GM03348 (cell line): ENCODE measurements at places on chromosomes 5 and 9.

GRCh38 chr5:147406636-147407035, 103.2 kb downstream of the DPYSL3 start:
- peak; percentile 37 for DNase-seq

GRCh38 chr5:136276087-136276486, 83.1 kb upstream of the SMIM32 start:
- DNase-seq: no peak

DNA sequence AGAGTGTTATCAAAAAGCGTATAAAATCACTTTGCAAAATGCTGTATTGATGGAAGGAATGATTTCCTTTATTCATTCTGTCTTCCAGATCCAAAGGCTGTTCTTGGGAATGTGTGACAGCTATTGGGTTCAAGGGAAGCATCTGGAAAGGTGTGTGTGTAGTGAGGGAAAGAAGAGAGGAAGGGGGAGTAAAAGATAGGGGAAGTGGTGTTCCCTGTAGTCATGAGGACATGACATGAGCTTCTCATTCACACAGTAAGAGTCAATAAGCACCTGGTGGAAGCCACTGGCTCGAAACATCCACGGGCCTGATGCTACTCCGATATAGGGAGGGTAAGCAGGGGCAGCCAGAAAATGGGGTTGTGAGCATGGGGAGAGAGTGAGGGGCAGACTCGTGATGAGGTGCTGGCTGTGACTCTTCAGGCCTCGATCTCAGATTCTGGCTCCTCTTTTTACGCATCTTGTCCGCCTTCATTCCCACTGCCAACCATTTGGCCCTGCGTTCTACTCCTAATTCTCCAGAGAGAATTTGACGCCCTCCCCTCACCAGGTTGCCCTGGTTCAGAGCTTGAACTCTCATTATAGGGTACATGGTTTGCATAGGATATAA, 29.1 kb upstream of the HSPA9 start:
- DNase-seq: no peak

DNA sequence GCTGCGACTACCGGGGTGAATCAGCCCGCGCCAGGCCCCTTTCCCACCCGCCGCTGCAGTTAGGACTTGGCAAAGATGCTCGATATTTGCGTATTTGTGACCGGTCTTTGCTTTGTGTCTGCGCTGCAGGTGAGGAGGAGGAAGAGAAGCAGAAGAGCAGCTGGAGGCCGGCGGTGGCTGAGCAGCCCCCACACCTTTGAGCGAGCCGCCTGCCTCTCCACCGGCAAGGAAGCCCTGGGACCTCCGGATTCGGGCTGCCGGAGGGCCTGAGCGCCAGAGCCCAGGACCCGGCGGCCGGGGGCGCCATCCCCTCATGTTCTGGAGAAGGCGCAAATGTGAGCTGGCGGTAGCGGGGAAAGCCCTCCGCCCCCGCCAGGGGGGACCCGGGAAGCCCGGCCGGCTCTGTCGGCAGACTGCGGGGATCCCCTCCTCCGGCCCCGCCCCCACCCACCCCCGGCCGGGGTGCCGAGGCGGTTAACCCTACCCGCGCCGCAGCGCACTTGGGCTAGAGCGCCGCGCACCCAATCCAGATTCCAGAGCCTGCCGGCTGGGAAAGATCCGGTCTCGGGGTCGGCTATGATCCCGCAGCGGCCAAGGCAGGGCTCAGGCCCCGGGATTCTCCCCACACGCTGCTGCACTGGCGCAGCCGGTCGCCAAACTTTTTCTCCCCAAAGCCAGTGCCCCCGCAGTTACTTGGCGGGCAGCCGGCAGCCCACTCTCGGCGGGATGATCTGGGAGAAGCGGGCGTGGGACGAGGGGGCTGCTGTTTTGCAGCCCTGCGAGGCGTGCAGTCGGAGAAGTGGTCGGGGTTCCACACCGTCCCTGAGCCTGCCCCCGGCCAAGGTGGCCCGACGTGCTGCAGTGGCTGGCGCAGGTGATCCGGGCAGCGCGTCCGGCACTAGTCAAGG, 800 bp upstream of the KCNN2 start:
- peak; percentile 3 for DNase-seq

GRCh38 chr5:34533582-34534522, 122.3 kb upstream of the RAI14 start:
- peak; percentile 62 for DNase-seq

GRCh38 chr9:87878989-87879511, 3.6 kb upstream of the SPATA31E1 start:
- DNase-seq: peak; percentile 69

- no peak for DNase-seq
Observed at GRCh38 chr5:67021521-67021920, 175.1 kb downstream of the CD180 start.

DNA sequence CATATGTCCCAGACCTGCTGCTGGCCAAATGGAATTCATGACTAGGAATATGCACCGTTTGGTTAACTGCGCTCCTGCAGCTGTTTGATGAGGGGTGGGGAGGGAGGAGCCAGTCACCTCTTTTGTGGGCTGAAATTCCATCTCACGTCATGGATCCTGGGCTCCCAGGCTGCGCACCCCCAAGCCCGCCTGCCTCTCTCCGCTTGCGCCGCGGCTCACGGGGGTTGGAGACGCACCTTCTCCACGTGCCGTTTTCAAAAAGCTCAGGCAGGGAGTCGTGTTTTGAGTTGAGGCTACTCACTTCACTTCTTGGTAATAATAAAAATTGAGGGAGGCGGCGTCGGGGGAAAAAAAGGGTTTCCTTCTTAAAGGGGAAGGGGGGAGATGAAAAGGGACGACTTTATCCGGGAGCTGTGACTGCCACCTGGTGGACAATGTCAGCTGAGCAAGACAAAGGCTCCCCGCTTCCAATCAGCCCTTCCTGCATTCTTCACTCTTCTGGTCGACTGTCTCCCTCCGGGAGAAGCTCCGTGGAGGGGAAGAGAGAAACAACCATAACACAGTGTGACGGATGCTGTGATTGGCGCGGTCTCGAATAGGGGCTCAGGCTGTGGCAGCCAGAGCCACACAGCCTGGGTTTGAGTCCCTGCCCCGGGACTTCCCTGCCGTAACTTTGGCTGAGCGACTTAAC, 15.9 kb upstream of the C5orf47 start:
- peak; percentile 93 for DNase-seq

GRCh38 chr5:54902791-54903473, 82.5 kb downstream of the ESM1 start:
- peak; percentile 37 for DNase-seq

- DNase-seq: no peak
Observed at GRCh38 chr5:152147286-152147685, 222.6 kb upstream of the GLRA1 start.

- peak; percentile 23 for DNase-seq
Observed at GRCh38 chr5:125367702-125368101, 621.3 kb upstream of the ZNF608 start.

DNA sequence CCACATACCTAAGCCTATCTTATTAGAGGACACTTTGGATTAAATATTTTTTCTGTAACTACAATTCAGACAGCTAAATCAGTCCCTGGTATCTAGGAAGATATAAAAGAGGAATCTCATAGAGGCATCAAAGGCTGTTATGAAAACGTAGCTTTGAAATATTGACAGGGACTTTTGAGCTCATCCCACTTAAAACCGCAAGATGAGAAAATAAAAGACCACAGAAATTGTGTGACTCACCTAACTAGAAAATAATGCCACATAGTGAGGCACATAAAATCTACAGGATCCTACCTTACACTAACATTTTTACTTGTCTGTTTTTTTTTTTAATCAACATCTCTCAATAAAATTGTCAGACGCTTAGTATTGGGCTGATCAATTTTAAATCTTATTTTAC, 686.5 kb upstream of the COX7C start:
- DNase-seq: no peak

- no peak for DNase-seq
Observed at GRCh38 chr9:116032683-116033440, 120.7 kb upstream of the PAPPA start.

- DNase-seq: no peak
Observed at GRCh38 chr5:51599587-51599986, 216.3 kb downstream of the ISL1 start.

DNA sequence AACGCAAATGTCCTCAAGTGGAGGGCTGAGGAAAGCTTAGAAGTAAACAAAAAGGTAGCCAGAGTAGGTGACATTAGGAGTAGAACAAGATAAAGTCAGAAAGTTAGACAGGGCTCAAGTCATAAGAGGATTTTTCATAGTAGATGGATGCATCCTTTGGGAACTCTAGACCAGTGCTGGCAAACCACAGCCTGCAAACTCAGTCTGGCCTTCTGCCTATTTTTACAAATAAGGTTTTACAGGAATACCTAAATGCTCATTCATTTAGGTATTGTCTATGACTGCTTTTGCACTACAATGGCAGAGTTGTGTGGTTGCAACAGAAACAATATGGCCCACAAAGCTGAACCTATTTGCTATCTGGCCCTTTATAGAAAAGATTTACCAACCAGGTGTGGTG, 116.0 kb upstream of the HMHB1 start:
- DNase-seq: no peak

- DNase-seq: no peak
Observed at GRCh38 chr5:59445741-59446140, 447.8 kb downstream of the PDE4D start.

- no peak for DNase-seq
Observed at GRCh38 chr5:148556835-148557234, 97.5 kb downstream of the HTR4 start.

GRCh38 chr5:181059297-181060230, 19.5 kb downstream of the BTNL9 start:
- DNase-seq: no peak

DNA sequence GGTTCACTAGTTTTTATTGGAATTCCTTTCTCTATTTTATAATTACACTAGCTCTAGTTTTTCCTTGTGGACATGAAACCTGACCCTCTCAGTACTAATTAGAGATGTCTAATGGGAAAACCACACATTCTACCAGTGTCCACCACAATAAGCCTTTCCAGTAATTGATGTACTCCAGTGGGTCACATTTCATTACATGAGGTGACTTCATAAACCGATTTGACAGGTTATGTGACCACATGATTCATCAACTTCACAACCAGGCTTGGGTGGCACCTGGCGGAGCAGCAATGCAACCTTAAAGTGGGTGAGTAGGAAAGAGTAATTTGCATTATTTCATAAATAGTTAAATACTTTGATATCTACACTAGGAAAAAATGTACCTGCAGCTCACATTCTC, 284.2 kb upstream of the ADAMTS16 start:
- no peak for DNase-seq

- no peak for DNase-seq
Observed at GRCh38 chr9:121758693-121759092, 107.3 kb downstream of the DAB2IP start.

- DNase-seq: no peak
Observed at GRCh38 chr5:124056991-124057723, 545.2 kb downstream of the CSNK1G3 start.

- DNase-seq: no peak
Observed at GRCh38 chr5:34892414-34892813, 22.9 kb downstream of the RAD1 start.
